ENCODE measurements at places on chromosomes 5 and 9. TPM values are rescaled to one million over a fixed set of nuclear protein-coding genes. Genes with fewer than 3 reads are reported as not detected.

Gene IRX1
- total RNA-seq = not detected

Gene UBTD2
- total RNA-seq = 10.9 TPM

Gene MED27
- total RNA-seq = 21.2 TPM

Gene NDUFA8
- 198 TPM for total RNA-seq

Gene CORO2A
- 1.4 TPM for total RNA-seq

Gene DAB2IP
- total RNA-seq = 58.3 TPM

Gene ARHGEF28
- 2.6 TPM for total RNA-seq

Gene LRRC19
- total RNA-seq = not detected

Gene PCAT7
- not detected for total RNA-seq

Gene TXNDC8
- total RNA-seq = not detected

Gene CCDC127
- 7.8 TPM for total RNA-seq

Gene TICAM2
- 3.5 TPM for total RNA-seq

Gene TAS2R1
- total RNA-seq = not detected

DNA sequence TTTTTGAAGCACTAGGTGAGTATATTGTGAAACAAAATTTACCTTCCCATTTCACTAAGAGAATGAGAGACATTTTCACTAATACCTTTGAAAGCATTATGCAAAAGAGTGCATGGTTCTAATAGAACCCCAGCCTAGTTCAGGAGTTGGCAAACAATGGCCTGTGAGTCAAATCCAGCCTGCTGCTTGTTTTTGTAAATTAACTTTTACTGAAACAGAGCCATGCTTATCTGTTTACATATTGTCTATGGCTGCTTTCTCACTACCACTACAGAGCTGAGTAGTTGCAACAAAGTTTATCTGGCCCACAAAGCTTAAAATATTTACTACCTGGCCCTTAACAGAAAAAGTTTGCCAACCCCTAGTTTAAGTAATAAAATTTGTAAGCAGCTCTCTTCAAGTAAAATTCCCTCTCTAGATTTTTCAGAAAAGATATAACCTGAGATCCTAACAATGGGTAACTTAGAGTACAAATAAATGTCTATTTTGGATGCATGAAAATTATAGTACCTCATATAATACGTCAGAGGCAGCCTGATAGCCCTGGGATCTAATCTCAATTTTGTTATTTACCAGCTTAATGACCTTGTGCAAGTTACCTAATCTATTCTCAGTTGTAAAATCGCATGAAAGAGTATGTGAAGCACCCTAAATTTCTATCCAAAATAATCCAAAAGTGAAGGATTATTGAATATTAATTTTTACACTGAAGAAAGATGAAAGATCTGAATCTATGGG, 50.7 kb upstream of the ARL15 start:
- DNase-seq = no peak

DNA sequence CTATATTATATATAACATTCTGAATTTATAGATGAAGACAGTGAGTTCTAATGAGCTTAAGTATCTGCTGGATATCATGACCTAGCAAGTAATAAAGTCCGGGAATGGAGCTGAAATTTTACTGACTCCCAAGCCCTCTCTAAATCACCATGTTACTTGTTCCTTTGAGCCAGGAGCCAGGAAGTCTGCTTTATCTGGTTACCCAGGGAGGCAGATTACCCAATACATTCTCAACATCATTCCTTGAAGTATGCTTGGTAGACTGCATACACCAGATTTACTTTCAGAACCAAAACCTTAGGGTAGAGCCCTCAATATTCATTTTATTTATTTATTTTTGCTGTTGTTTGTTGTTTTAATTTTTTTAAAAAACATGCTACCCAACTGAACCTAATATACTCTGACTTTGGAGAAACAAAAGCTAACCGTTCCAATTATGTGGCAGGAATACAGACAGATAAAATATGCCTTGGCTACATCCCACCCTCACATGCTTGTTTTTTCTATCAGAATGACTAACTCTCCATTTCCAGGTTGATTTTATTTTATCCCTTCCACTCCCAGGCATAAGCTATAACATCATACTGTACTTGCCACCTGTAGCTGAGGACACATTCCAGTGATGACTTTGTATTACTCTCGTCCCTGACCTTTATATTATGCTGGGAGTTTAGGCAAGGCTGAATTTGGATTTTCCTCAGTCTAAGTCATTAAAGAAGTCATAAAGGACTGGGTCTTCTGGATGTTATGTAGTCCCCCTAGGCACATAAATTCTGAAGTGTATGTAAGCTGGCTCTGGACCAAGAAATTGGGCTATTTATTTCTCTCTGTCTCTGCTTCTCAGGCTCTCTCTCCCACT, 82.0 kb downstream of the YIPF5 start:
- DNase-seq = no peak

DNA sequence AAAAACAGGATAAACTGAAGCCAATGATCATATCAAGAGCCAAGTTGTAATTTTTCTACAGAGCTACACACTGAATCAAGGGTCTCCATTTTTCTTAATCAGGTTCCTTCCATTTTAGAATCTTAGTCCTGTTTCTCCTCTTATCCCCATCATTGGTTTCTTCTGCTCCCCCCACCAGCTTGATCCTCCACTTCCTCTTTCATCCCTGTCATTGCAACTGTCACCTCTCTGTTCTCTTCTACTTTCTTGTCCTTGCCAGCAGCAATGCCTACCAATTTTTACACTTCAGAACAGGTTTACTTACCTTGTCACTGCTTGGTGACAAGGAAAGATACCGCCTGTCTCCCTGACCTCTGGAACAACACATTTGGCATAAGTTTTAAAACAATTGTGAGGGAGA, 97.3 kb downstream of the CFAP90 start:
- DNase-seq = no peak

DNA sequence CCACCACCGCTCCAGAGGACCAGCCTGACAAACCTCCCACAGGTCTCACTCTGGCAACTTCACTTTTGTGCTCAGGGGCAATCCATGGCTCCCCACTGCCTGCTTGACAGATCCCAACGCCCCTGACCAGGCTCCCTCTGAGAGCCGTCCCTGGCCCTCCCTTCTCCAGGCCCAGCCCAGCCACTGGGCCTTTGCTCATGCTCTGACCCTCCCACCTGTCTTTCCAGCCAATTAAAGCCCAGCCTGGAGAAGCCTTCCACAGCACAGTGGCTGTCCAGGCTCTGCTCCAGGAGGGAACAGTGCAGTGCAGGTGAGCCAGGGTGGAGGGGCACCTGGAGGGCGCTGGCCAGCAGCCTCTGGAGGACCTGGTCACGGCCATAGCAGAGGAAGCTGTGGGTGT, 3.3 kb downstream of the ENTPD2 start:
- DNase-seq = no peak

- no peak for DNase-seq
These were observed 52.6 kb upstream of the TNFAIP8 start for GRCh38 chr5:119302916-119303897.

- DNase-seq = no peak
These were observed 1.6 kb downstream of the NPR3 start for GRCh38 chr5:32712481-32713360.

GRCh38 chr5:57349214-57349613, 133.4 kb downstream of the ACTBL2 start:
- DNase-seq = no peak

- DNase-seq = no peak
These were observed 39.6 kb upstream of the ELL2 start for GRCh38 chr5:96001262-96001661.

- DNase-seq = no peak
These were observed 373.3 kb downstream of the CHSY3 start for GRCh38 chr5:130277522-130277921.

DNA sequence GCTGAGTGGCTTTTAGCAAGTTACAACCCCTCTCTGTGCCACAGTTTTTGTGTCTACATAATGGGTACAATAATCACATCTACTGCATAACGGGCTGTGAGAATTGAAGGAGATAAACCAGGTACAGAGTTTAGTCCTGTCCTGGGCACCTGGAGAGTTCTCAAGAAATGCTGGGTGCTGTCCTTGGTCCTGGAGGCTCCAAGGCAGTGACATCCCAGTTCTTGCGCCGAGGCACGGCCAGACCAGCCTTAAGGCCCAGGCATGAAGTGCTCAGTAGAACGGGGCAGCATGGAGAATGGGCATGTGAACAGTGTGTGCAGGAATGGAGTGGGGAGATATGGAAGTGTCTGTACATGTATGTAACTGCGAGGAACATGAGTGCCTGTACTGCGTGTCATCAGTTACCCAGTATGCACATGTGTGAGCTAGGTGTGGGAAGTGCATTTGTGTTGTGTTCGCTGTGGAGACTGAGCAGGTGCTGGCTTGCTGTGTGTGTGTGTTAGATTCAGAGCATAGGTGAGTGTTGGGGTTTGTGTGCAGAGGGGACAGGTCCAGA, 6.3 kb upstream of the UNC5A start:
- no peak for DNase-seq

GRCh38 chr9:2072752-2073405, 57.7 kb downstream of the SMARCA2 start:
- no peak for DNase-seq

GRCh38 chr5:17186256-17186655, 31.2 kb upstream of the BASP1 start:
- DNase-seq = no peak

DNA sequence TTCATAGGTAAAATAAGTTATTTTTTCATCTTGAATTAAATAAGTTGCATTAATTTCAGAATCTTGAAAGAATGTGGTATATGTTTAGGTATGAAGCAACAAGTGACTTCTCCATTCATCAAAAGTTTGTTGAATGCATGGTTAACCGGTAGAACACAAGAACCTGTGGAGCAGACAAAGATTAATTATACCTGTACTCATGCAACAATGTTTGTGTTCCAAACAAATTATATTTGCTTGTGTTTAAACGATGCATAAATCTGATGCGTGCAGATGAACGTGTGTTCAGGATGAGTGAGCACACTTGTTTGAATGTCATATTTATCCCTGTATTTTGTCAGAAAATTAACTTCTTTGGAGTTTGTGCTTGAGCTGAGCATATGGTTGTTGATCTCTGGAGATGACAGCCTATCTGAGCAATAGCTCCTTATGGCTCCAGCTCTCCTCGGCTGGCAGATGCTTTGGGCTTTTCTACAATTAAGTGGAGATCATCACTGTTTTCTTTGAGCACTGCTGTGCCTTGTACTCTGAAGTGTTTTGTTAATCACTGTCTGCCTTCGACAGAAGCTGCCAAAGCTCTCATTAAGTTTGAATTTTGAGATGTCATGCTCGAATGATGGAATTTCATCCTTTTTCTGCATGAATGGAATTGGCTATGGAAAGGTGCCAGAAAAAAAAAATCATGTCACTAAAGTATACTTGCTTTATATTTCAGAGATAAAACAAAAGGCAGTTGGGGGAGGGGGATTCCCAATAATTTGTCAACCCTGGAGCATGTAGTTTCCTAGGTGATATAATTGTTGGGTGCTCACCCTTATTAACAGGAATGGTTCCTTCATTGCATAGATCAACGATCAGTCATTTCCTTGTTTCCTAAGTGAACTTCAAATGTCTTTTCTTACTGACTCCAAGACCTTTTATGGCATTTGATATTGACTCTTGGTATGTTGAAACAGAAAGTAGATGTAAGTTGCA, 502.5 kb upstream of the ARRDC3 start:
- DNase-seq = no peak

DNA sequence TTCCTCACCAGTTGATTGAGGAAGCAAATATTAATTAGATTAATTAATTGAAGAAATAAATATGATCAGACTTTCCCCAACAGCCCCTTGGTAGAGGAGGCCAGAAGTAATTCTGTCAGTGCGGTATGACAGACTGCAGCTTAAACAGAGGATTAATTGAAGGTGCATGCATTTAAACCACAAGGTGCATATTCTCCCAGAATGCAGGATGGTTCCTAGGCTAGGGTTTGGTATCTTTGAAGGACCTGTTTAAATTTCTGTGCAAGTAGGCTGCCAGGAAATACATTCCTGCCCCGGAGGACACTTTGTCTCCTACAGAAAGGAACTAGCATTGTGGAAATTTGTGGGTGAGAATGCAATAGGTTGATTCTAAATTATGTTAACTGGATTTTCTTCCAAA, 50.5 kb upstream of the PALM2AKAP2 start:
- no peak for DNase-seq

- no peak for DNase-seq
These were observed 48.2 kb downstream of the ADAMTS12 start for GRCh38 chr5:33843579-33843978.

- no peak for DNase-seq
These were observed 114.0 kb downstream of the PIP5K1B start for GRCh38 chr9:68819065-68819464.

DNA sequence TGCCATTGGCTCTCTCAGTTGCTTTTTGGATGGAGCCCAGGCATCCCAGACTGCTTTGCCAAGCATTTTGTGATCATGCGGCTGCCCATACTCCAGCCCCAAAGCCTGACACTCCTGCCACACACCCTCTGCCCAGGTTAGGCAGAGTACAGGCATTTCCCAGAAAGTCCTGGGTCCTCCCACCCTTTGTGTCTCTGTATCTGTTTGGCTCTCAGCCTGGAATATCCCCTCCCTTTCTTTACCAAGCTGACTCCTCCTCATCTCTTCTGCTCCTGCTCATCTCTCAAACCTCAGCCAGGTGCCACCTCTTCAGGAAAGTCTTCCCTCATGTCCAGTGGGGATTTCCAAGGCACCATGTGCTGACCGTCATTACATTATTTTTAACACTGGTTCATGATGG, 14.3 kb upstream of the SH3RF2 start:
- no peak for DNase-seq

GRCh38 chr9:127689329-127690000, 17.3 kb upstream of the CFAP157 start:
- DNase-seq = no peak

DNA sequence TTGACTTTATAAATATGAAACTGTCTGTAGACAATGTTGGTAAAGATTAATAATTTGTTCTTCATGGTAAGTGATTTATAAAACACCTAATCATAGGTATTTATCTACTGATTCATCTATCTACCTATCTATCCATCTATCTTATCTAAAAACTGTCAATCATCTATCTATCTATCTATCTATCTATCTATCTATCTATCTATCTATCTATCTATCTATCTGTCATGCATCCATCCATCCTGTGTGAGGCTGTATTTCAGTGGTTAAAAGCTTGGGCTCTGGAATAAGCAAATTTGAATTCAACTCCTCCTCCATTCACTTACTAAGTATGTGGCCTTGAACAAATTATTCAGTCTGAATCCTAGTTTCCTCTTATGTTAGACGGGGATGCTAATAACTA, 161.9 kb upstream of the GNA14 start:
- DNase-seq = no peak
